ENCODE measurements at places on chromosomes 11 and 22. TPM values are rescaled to one million over a fixed set of nuclear protein-coding genes. Genes with fewer than 3 reads are reported as not detected.

The CTR9 gene
- total RNA-seq: 37.6 TPM

The BRSK2 gene
- 0.46 TPM for total RNA-seq

The TBCEL gene
- total RNA-seq: 6.7 TPM

The OR51B4 gene
- total RNA-seq: not detected

The SLC22A9 gene
- not detected for total RNA-seq

The IGLL1 gene
- not detected for total RNA-seq

The FXYD6 gene
- 0.61 TPM for total RNA-seq

The ST3GAL4 gene
- 9.8 TPM for total RNA-seq

DNA sequence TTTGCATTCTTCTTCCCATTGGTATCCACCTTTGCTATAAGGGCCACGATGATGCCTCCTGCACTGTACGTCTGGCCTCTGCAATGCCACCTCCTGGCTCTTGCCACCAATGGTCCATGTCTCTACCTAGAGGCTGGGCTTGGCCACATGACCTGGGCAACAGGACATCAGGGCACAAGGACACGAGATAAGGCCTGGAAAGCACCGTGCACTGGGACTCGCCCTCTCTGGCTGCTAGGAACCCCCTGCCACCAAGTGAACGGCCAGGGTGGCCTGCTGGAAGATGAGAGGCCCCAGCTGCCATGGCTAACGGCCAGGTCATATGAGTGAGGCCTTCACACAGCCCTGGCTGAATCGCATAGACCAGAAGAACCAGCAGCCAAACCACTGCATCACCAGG, 87.4 kb downstream of the TRMU start:
- H3K4me1 ChIP-seq: no peaks in the 10 kb centered on the region
- no peaks in the 10 kb centered on the region for H3K36me3 ChIP-seq
- H3K27ac ChIP-seq: no peak overlapping the region
- no peak overlapping the region for H3K4me3 ChIP-seq

- no peaks in the 10 kb centered on the region for H3K4me1 ChIP-seq
- H3K27ac ChIP-seq: no peak overlapping the region
- H3K27me3 ChIP-seq: peaks cover 8% of the 10 kb centered on the region
- DNase-seq: no peak
Observed at GRCh38 chr11:113540416-113541330, 65.5 kb upstream of the DRD2 start.

DNA sequence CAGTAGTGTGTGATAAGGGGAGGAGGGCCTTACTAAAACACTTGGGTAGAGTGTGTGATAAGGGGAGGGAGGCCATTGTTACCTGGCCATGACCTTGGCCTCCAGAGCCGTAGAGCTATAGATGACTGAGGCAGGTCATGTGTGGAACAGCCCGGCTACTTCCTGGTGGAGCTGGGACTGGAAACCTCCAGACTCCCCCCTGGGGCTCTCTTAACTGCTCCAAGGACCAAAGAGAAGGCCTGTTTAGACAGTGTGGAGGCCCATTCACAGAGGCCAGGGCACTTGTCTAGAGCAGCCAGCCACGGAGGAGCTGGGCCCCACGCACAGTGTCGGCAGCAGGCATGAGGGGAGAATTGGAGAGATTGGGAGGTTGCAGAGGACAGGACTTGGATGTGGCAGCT, 12.5 kb upstream of the MICALL1 start:
- H3K27me3 ChIP-seq: no peaks in the 10 kb centered on the region
- DNase-seq: no peak
- H3K36me3 ChIP-seq: peaks cover 14% of the 10 kb centered on the region

GRCh38 chr11:2135648-2136201, 3.5 kb downstream of the IGF2 start:
- peaks cover 9% of the 10 kb centered on the region for H3K4me1 ChIP-seq
- no peak overlapping the region for H3K4me3 ChIP-seq
- peaks cover 61% of the 10 kb centered on the region for H3K27me3 ChIP-seq
- DNase-seq: no peak
- no peaks in the 10 kb centered on the region for H3K36me3 ChIP-seq
- no peak overlapping the region for H3K27ac ChIP-seq

- H3K27me3 ChIP-seq: peaks cover 7% of the 10 kb centered on the region
- DNase-seq: no peak
- H3K4me3 ChIP-seq: no peak overlapping the region
- H3K4me1 ChIP-seq: no peaks in the 10 kb centered on the region
Observed at GRCh38 chr11:11211186-11211585, 141.9 kb downstream of the CSNK2A3 start.

GRCh38 chr11:2781408-2782274, 81.8 kb upstream of the KCNQ1OT1 start:
- DNase-seq: peak; percentile 3
- no peaks in the 10 kb centered on the region for H3K27me3 ChIP-seq
- no peak overlapping the region for H3K4me3 ChIP-seq
- no peak overlapping the region for H3K27ac ChIP-seq

- H3K36me3 ChIP-seq: no peaks in the 10 kb centered on the region
- H3K4me1 ChIP-seq: no peaks in the 10 kb centered on the region
- DNase-seq: no peak
- H3K27ac ChIP-seq: no peak overlapping the region
- peaks cover 11% of the 10 kb centered on the region for H3K27me3 ChIP-seq
Observed at GRCh38 chr11:93248602-93249001, 50.8 kb upstream of the SLC36A4 start.

DNA sequence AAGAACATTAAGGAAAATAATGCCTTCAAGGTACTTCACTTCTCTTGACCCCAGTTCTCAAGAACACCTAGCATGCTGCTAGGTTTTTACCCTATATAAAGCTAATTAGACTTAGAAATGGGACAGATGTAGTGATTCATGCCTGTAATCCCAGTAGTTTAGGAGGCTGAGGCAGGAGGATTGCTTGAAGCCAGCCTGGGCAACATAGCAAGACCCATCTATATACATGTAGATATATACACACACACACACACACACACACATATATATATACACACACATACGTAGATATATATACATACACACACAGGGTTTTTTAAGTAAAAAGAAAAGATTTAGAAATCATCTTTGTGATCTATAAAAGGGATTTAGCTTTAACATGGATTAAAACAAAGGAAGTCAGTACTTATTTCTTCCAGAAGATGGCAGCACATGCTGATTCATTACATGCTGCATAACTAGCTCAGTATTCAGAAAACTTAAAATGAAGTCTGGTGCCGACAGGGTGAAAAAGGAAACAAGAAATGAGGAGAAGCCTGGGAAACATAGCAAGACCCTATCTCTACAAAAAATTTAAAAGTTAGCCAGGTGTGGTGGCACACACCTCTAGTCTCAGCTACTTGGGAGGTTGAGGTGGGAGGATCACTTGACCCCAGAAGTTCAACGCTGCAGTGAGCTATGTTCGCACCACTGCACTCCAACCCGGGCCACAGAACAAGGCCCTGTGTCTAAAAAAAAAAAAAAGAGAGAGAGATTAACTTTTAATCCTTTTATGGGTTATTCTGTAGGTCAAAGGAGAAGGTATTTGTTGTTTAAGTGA, 28.5 kb upstream of the RBX1 start:
- DNase-seq: no peak
- H3K27me3 ChIP-seq: no peaks in the 10 kb centered on the region
- no peak overlapping the region for H3K4me3 ChIP-seq

DNA sequence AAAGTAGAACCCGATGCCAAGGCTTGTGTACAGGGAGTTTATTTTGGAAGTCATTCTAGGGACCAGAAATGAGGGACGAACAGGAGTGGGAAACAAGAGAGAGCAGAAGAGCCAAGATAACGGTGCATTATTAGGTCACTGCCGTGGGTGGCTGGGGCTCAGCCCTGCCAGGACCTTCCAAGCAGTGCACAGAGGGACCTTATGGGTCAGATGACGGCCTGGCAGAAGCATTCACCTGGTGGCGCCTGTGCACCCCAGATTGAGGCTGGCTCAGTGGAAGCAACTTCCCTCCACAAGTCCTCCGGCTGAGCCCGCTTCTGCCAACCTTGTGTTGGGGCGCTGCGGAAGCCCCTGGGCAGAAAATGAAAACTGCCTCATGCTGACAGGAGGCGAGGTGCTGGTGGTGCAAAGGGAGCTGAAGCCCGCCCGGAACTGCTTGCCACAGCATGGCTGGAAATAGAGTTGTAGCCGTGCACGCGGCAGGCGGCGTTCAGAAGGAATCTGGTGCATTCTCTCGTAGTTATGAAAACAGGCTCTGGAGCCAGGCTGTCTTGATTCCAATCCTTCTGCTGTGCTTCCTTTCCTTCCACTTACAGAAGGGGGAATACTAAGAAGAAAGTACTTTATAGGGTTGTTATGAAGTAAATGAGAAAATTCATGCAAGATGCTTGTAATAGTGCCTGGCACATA, 22.2 kb upstream of the TP53I11 start:
- no peaks in the 10 kb centered on the region for H3K36me3 ChIP-seq
- H3K4me1 ChIP-seq: no peaks in the 10 kb centered on the region
- H3K27ac ChIP-seq: no peak overlapping the region
- no peak overlapping the region for H3K4me3 ChIP-seq

- H3K4me3 ChIP-seq: no peak overlapping the region
- peaks cover 24% of the 10 kb centered on the region for H3K27me3 ChIP-seq
- H3K4me1 ChIP-seq: no peaks in the 10 kb centered on the region
- H3K27ac ChIP-seq: no peak overlapping the region
Observed at GRCh38 chr22:24730864-24731263, 43.7 kb downstream of the PIWIL3 start.

DNA sequence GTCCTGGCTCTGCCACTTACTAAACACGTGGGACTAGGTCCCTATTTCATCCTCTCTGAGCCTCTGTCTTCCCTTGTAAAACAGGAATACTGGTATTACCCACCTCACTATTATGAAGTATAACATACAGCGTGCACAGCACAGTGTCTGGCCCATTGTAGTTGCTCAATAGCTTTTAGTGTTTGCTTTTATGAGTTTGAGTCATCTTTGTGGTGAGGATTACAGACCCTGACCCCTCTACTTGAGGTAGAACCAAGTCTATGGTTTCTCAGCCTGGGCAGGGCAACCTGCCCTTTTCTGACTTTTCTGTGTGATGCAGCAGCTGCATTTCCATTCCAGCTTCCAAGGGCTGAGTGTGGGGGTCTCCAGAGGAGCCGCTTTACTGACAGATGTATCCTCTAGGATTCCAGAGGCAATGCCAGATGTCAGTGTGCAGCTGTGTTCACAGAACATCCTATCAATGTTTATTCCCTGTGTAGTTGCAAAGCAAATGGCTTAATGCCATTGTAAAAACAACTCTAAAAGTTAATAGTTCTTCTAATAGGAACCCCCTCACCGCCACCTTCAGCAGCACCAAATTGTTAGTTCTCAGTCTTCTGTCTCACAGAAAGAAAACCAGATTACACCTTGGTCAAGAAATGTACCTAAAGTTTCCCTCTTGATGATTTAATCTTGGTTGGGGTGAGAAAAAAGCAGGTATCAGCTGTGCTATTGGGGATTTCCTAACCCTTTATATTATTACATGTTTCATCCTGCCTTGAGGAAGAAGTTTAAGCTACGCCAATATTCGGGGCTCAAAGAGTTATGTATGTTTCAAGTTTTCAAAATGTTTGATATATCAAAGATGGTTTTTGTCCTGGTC, 16.8 kb downstream of the PRR5L start:
- H3K4me1 ChIP-seq: peaks cover 10% of the 10 kb centered on the region
- no peaks in the 10 kb centered on the region for H3K36me3 ChIP-seq
- no peak overlapping the region for H3K27ac ChIP-seq
- peaks cover 14% of the 10 kb centered on the region for H3K27me3 ChIP-seq
- no peak overlapping the region for H3K4me3 ChIP-seq

- no peak overlapping the region for H3K27ac ChIP-seq
- no peaks in the 10 kb centered on the region for H3K27me3 ChIP-seq
- H3K36me3 ChIP-seq: peaks cover 2% of the 10 kb centered on the region
- H3K4me3 ChIP-seq: no peak overlapping the region
Observed at GRCh38 chr22:39135092-39135896, 17.2 kb downstream of the CBX7 start.

- peaks cover 4% of the 10 kb centered on the region for H3K36me3 ChIP-seq
- DNase-seq: no peak
- H3K4me3 ChIP-seq: peak overlapping the region; percentile 33
- H3K4me1 ChIP-seq: peaks cover 88% of the 10 kb centered on the region
- H3K27ac ChIP-seq: peak overlapping the region; percentile 85
- H3K27me3 ChIP-seq: peaks cover 2% of the 10 kb centered on the region
Observed at GRCh38 chr11:62552485-62553079, 6.0 kb upstream of the AHNAK start.

DNA sequence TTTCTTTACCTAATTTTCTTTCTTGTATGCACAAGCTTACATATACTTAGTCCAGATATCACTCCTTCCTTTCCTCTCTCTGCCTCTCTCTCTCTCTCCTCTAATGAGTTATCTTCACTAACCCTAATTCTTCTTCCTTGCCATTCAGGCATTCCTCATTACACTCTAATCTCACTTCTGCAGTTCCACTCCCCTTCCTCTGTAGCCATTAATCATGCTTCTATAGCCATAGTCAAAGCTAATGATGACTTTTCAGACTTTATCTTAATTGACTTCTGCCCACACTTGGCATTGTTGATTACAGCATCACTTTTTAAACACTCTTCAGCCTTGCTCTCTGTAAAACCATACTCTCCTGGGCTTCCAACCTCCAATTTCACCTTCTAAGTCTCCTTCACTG, 35.3 kb upstream of the SC5D start:
- H3K36me3 ChIP-seq: no peaks in the 10 kb centered on the region
- H3K4me3 ChIP-seq: no peak overlapping the region
- no peak for DNase-seq
- H3K27ac ChIP-seq: no peak overlapping the region
- no peaks in the 10 kb centered on the region for H3K4me1 ChIP-seq

- no peak overlapping the region for H3K27ac ChIP-seq
- H3K36me3 ChIP-seq: no peaks in the 10 kb centered on the region
- H3K27me3 ChIP-seq: peaks cover 4% of the 10 kb centered on the region
- H3K4me3 ChIP-seq: no peak overlapping the region
- DNase-seq: no peak
Observed at GRCh38 chr11:2107521-2107920, 31.7 kb downstream of the IGF2 start.

DNA sequence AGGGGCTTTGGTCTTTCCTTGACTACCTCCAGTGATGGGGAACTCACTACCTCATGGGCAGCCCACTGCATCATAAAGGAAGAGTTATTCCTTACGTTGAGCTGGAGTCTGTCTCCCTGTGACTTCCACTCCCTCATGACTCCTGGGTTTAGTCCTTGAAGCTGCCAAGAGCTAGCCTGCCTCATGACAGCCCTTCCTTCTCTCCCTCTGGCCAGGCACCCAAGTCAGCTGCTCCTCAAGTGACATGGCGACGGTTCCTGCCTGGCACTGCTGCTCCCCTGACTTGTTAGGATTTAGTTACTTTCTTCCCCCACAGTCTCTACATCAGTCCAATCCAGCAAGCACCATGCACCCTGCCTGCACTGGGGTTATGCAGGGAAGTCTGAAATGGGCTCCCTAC, 196.1 kb upstream of the TBCEL start:
- no peak overlapping the region for H3K27ac ChIP-seq
- DNase-seq: no peak
- H3K36me3 ChIP-seq: no peaks in the 10 kb centered on the region
- H3K4me3 ChIP-seq: no peak overlapping the region
- H3K4me1 ChIP-seq: no peaks in the 10 kb centered on the region

GRCh38 chr11:13772223-13773046, 104.0 kb downstream of the FAR1 start:
- no peak overlapping the region for H3K27ac ChIP-seq
- no peak overlapping the region for H3K4me3 ChIP-seq
- no peak for DNase-seq
- H3K36me3 ChIP-seq: no peaks in the 10 kb centered on the region
- peaks cover 4% of the 10 kb centered on the region for H3K4me1 ChIP-seq
- no peaks in the 10 kb centered on the region for H3K27me3 ChIP-seq

All from activated CD4-positive, alpha-beta memory T cell treated with anti-CD3 and anti-CD28 coated beads for 36 hours (primary cell).